ENCODE measurements at places on chromosomes 16 and 17.
A peak's percentile ranks its signal among the peaks of the same experiment; 100 is the strongest.

DNA sequence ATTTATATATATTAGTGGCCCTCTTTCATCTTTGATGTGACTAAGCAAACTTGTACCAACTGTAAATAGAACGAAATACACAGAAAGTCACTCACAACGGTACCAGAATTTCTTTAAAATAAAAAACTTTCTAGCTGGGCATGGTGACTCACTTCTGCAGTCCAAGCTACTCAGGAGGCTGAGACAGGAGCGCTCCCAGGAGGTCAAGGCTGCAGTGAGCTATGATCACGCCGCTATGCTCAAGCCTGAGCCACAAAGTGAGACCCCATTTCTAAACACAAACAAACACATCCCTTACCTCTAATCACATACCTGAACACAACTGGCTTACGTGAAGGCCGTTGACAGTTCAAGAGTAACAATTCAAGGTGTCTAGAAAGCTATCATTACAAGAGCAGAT is 29.7 kb downstream of the STAT5B start:
- no peak for DNase-seq

DNA sequence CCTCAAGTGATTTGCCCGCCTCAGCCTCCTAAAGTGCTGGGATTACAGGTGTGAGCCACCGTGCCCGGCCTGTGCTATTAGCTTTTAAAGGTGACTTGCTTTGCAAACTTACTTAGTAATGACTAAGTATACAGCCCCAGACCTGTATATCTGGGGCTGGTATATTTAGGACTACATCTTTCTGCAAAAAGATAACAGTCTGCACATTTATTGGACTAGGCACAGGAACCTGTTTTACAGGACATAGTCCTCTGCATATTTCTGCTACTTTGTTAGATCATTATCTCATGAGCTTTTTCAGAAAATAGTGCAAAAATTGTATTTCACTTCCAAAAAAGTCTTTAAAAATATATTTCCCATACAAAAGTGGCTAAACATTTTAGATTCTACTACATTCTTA is 1.3 kb downstream of the KRT24 start:
- no peak for DNase-seq

GRCh38 chr16:22364241-22364640 is 10.2 kb downstream of the CDR2 start:
- no peak for DNase-seq

DNA sequence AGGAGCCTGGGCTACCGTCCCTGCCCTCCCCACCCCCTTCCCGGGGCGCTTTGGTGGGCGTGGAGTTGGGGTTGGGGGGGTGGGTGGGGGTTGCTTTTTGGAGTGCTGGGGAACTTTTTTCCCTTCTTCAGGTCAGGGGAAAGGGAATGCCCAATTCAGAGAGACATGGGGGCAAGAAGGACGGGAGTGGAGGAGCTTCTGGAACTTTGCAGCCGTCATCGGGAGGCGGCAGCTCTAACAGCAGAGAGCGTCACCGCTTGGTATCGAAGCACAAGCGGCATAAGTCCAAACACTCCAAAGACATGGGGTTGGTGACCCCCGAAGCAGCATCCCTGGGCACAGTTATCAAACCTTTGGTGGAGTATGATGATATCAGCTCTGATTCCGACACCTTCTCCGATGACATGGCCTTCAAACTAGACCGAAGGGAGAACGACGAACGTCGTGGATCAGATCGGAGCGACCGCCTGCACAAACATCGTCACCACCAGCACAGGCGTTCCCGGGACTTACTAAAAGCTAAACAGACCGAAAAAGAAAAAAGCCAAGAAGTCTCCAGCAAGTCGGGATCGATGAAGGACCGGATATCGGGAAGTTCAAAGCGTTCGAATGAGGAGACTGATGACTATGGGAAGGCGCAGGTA is 762 bp downstream of the CDK12 start:
- DNase-seq: no peak

DNA sequence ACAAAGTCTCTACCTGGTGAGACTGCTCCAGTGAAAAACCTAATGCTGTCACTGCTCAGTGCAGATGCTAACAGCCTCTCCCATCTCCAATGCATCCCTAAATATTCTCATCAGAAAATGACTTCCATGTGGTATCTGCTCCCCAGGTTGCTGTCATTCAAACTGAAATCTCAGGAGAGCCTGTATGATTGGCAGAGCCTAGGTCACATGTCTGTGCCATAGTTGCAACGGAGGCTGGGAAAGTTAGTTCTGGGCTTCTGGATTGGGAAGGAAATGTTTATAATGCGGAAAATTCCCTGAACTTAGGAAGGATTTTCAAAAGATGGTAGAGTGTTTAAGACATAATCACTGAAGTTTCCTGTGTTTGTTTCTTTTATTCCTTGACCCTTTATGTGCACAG is 206.4 kb upstream of the ZKSCAN2 start:
- DNase-seq: no peak

DNA sequence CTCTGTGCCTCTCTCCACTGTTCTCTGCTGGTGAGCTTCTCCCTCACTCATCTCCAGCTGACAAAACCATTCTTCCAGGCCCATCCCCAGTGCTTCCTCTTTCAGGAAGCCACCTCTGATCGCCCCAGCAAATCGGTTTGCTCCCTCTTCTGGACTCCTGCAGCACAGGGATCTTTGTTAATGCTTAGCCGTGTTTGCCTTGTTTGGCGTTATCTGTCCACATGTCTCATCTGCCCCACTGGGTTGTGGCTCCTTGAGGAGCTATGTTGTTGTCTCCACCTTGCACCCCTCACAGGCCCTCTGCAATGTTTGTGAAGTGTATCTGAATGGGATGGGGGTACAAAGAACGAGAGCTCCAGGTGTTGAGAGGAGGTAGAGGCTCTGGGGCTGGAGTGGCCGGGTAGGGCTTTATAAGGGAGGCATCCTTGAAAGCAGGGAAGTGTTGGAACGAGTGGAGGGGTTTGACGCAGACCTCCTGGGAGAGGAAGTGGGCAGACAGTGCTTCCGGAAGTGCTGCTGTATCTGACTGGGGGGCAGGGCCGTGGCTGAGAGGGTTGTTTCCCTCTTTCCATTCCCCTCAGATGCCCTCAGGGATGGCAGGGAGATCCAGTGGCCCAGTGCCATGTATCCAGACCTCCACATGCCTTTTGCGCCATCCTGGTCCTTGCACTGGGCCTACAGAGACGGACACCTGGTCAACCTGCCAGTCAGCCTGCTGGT is 27.8 kb downstream of the CASKIN2 start:
- DNase-seq: no peak

GRCh38 chr16:70570967-70571570 is 47.5 kb downstream of the SF3B3 start:
- no peak for DNase-seq

GRCh38 chr17:16878084-16878483 is 93.8 kb downstream of the TNFRSF13B start:
- DNase-seq: no peak

GRCh38 chr16:48558371-48558841 is 51.6 kb downstream of the N4BP1 start:
- no peak for DNase-seq

DNA sequence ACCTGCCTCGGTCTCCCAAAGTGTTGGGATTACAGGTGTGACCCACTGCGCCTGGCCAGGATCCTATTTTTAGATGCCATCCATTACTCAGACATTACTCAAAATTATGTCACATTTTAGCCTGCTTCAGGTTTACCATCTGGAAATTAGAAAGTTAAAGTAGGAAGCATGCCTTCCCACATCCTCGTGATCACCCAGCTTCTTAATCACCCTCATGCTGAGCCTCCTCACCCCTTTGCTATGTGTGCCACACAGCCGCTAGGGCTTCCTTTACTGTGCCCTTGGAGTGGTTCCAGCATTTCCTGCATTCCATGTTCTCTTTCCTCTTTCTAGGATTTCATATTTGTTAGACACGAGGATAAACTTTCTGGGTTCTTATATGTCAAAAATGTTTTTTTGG is 9.3 kb downstream of the ADORA2B start:
- DNase-seq: no peak

DNA sequence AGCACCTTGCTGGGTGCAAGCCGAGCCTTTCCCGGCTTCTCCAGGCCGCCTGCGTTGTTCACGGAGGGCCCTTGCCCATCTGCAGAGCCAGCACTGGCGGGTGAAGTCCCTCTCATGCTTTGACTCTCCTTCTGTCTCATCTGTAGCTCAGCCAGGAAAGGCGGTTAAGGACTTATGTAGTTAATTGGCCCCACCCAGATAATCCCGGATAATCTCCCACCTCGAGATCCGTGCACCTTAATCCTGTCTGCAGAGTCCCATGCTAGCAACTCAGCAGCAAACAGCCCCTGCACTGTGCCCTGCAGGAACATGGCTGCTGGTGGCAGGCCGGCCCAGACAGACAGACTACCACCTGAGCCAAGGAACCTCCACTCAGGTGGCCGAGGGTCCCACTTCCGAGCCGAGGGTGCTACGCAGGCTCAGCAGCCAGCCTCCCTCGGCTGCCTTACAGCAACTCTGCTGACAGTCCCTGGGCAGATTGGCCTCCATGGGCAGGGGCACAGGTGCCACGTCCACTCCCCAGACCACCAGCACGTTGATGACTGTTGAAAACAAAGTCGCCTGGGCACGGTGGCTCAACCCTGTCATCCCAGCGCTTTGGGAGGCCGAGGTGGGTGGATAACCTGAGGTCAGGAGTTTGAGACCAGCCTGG is 16.9 kb downstream of the RAB40C start:
- no peak for DNase-seq

- peak; percentile 63 for DNase-seq
These were observed 1.5 kb downstream of the TNRC6C start for GRCh38 chr17:77959926-77960521.

- no peak for DNase-seq
These were observed 13.8 kb upstream of the CCL17 start for GRCh38 chr16:57390636-57391295.

DNA sequence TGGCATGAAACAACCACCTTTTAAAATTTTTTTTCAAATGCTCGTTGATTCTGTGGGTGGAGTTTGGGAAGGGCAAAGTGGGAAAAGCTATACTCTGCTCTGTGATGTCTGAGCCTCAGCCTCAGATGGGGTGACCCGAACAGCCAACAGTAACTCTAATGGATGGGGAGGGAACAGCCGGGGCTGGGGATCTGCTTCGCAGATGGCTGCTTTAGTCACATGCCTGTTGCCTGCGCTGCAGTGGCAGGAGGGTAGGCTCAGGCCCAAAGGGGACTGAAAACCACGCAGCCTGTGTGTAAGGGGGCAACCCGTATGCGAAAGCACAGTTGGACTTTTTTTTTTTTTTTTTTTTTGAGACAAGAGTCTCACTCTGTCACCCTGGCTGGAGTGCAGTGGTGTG is 14.9 kb upstream of the MAPK3 start:
- no peak for DNase-seq

- no peak for DNase-seq
These were observed 380.7 kb upstream of the PMFBP1 start for GRCh38 chr16:72552654-72553053.

- no peak for DNase-seq
These were observed 3.3 kb upstream of the TNFRSF13B start for GRCh38 chr17:16975277-16975651.

- no peak for DNase-seq
These were observed 55.9 kb downstream of the STX8 start for GRCh38 chr17:9519583-9520272.

DNA sequence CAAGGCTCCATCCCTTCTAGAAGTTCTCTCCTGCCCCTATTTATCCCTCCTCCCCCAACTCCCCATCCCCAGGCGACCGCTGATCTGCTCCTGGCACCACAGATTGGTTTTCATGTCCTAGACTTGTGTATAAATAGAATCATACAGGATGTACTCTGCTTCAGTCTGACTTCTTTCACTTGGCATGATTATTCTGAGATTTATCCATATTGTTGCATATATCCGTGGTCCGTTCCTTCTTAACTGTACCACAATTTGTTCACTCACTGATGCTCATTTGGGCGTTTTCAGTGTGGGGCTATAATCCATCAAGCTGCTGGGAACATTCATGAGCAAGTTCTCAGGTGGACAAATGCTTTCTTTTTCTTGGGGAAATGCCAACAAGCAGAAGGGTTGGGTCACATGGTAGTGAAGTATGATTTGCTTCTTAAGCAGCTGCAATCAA is 23.9 kb downstream of the PITPNM3 start:
- DNase-seq: no peak

- no peak for DNase-seq
These were observed 114.5 kb upstream of the CHMP6 start for GRCh38 chr17:80876950-80877728.

GRCh38 chr17:44007346-44008204 is 3.2 kb downstream of the NAGS start:
- no peak for DNase-seq

GRCh38 chr16:50578137-50578536 is 29.9 kb downstream of the NKD1 start:
- no peak for DNase-seq

- DNase-seq: no peak
These were observed 2.3 kb upstream of the MPP2 start for GRCh38 chr17:43909537-43910231.

GRCh38 chr17:57092779-57093178 is 7.7 kb downstream of the AKAP1 start:
- DNase-seq: no peak

All from NCI-H510A treated with DMSO at 0.1 percent for 48 hours (cell line).